ENCODE measurements at places on chromosomes 13 and 19.

GRCh38 chr13:79393564-79394249, 12.3 kb downstream of the RBM26 start:
- H3K4me1 ChIP-seq, result peaks cover 8% of the 10 kb centered on the region
- H3K4me3 ChIP-seq, result no peak overlapping the region
- no peak overlapping the region for H3K27ac ChIP-seq
- H3K36me3 ChIP-seq, result peaks cover 13% of the 10 kb centered on the region

DNA sequence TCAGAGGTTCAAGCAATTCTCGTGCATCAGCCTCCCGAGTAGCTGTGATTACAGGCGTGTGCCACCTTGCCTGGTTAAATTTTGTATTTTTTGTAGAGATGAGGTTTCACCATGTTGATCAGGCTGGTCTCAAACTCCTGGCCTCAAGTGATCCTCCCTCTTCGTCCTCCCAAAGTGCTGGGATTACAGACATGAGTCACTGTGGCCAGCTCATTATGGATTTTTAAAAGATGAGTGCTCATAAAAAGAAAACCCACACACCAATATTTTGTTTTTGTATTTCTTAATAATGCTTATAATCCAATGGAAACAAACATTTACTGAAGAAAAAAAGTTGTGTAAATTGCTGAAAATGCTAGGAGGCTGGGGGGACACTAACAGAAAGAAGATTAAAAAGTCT, 5.0 kb upstream of the MICU2 start:
- no peak overlapping the region for H3K4me3 ChIP-seq
- peaks cover 10% of the 10 kb centered on the region for H3K27me3 ChIP-seq
- H3K36me3 ChIP-seq, result no peaks in the 10 kb centered on the region
- no peak for DNase-seq
- peaks cover 6% of the 10 kb centered on the region for H3K4me1 ChIP-seq
- H3K27ac ChIP-seq, result no peak overlapping the region

- peaks cover 14% of the 10 kb centered on the region for H3K4me1 ChIP-seq
- H3K36me3 ChIP-seq, result no peaks in the 10 kb centered on the region
- H3K27me3 ChIP-seq, result peaks cover 79% of the 10 kb centered on the region
- no peak overlapping the region for H3K27ac ChIP-seq
- H3K4me3 ChIP-seq, result no peak overlapping the region
- DNase-seq, result no peak
These were observed 8.9 kb downstream of the TTYH1 start for GRCh38 chr19:54424201-54424600.

- no peak overlapping the region for H3K4me3 ChIP-seq
- peaks cover 6% of the 10 kb centered on the region for H3K4me1 ChIP-seq
- no peak overlapping the region for H3K27ac ChIP-seq
These were observed 172.1 kb downstream of the NUFIP1 start for GRCh38 chr13:44817131-44817671.

- H3K4me3 ChIP-seq, result no peak overlapping the region
- peaks cover 62% of the 10 kb centered on the region for H3K36me3 ChIP-seq
- DNase-seq, result no peak
- H3K4me1 ChIP-seq, result peaks cover 31% of the 10 kb centered on the region
- no peaks in the 10 kb centered on the region for H3K27me3 ChIP-seq
These were observed 4.2 kb downstream of the PRR12 start for GRCh38 chr19:49594993-49595818.

- H3K27ac ChIP-seq, result no peak overlapping the region
- no peaks in the 10 kb centered on the region for H3K27me3 ChIP-seq
- H3K36me3 ChIP-seq, result peaks cover 82% of the 10 kb centered on the region
- no peak overlapping the region for H3K4me3 ChIP-seq
These were observed 20.6 kb downstream of the ZNF558 start for GRCh38 chr19:8811315-8812172.

GRCh38 chr19:51274049-51274770, 23.3 kb downstream of the SIGLECL1 start:
- H3K4me1 ChIP-seq, result no peaks in the 10 kb centered on the region
- H3K27ac ChIP-seq, result no peak overlapping the region
- peaks cover 12% of the 10 kb centered on the region for H3K27me3 ChIP-seq
- H3K4me3 ChIP-seq, result no peak overlapping the region

GRCh38 chr19:46035986-46036743, 4.6 kb downstream of the IGFL4 start:
- peaks cover 12% of the 10 kb centered on the region for H3K4me1 ChIP-seq
- no peak overlapping the region for H3K4me3 ChIP-seq
- H3K36me3 ChIP-seq, result no peaks in the 10 kb centered on the region
- H3K27ac ChIP-seq, result no peak overlapping the region

GRCh38 chr13:78045916-78046315, 127.3 kb upstream of the EDNRB start:
- no peak overlapping the region for H3K27ac ChIP-seq
- H3K27me3 ChIP-seq, result no peaks in the 10 kb centered on the region
- H3K36me3 ChIP-seq, result no peaks in the 10 kb centered on the region
- no peak for DNase-seq

- no peaks in the 10 kb centered on the region for H3K4me1 ChIP-seq
- H3K27me3 ChIP-seq, result no peaks in the 10 kb centered on the region
- H3K4me3 ChIP-seq, result no peak overlapping the region
- H3K27ac ChIP-seq, result no peak overlapping the region
These were observed 23.3 kb downstream of the LAMP1 start for GRCh38 chr13:113320226-113320875.
